ENCODE measurements at places on chromosomes 13 and 19.

GRCh38 chr19:13353625-13354024 is 152.7 kb downstream of the CACNA1A start:
- DNase-seq: no peak

- DNase-seq: no peak
These were observed 16.2 kb upstream of the LAIR1 start for GRCh38 chr19:54380897-54381296.

GRCh38 chr19:12139885-12140544 is at the start of gene ZNF20:
TSS of gene ZNF20 (minus strand) at chr19:12140350. CDS start at chr19:12140182, 168 bp downstream.
- DNase-seq: peak; percentile 70

- DNase-seq: no peak
These were observed 182.8 kb downstream of the UGGT2 start for GRCh38 chr13:95870421-95870820.
